ENCODE measurements at places on chromosomes 7 and 10. TPM values are rescaled to one million over a fixed set of nuclear protein-coding genes. Genes with fewer than 3 reads are reported as not detected.

CYP2E1 gene
- 3.5 TPM for total RNA-seq

ATG9B gene
- total RNA-seq: not detected

ELFN1 gene
- under 0.01 TPM for total RNA-seq

LRMDA gene
- total RNA-seq: 0.22 TPM

LEP gene
- not detected for total RNA-seq

HKDC1 gene
- 0.14 TPM for total RNA-seq

H2BK1 gene
- not detected for total RNA-seq

TSPAN12 gene
- 0.44 TPM for total RNA-seq

PSTK gene
- 3.5 TPM for total RNA-seq

SKIDA1 gene
- total RNA-seq: under 0.01 TPM

RHOBTB1 gene
- total RNA-seq: 31.1 TPM

CUZD1 gene
- 0.22 TPM for total RNA-seq

EPDR1 gene
- 1.8 TPM for total RNA-seq

SLC16A9 gene
- total RNA-seq: under 0.01 TPM

KAT6B gene
- 20.1 TPM for total RNA-seq

IDI2 gene
- total RNA-seq: not detected

MRC1 gene
- under 0.01 TPM for total RNA-seq

ZNF488 gene
- not detected for total RNA-seq

OR6V1 gene
- not detected for total RNA-seq

KDM7A gene
- total RNA-seq: 3.6 TPM

ZPBP gene
- total RNA-seq: not detected

CYP2C18 gene
- total RNA-seq: not detected

BTBD16 gene
- not detected for total RNA-seq

HOXA5 gene
- under 0.01 TPM for total RNA-seq

MMD2 gene
- not detected for total RNA-seq

SPACDR gene
- total RNA-seq: 0.88 TPM

SAMD9L gene
- total RNA-seq: 6.1 TPM

TMEM178B gene
- total RNA-seq: not detected

UPK3B gene
- total RNA-seq: not detected

GHRHR gene
- not detected for total RNA-seq

C10orf67 gene
- 0.22 TPM for total RNA-seq

SYT15 gene
- 0.43 TPM for total RNA-seq

TUBB8 gene
- not detected for total RNA-seq

CHN2 gene
- 0.29 TPM for total RNA-seq

TMEM273 gene
- not detected for total RNA-seq

GRM3 gene
- not detected for total RNA-seq

CLCN1 gene
- total RNA-seq: not detected

UBN2 gene
- 6.7 TPM for total RNA-seq

IRF5 gene
- not detected for total RNA-seq

LRIT1 gene
- total RNA-seq: not detected

ANKRD1 gene
- total RNA-seq: 7.0 TPM

ERVW-1 gene
- total RNA-seq: not detected

CHST3 gene
- 26.8 TPM for total RNA-seq

CH25H gene
- total RNA-seq: 0.29 TPM

Data from placental pericyte (primary cell).